Osteocyte (in vitro differentiated cells): ENCODE measurements at places on chromosomes 4 and X. TPM values are rescaled to one million over a fixed set of nuclear protein-coding genes. Genes with fewer than 3 reads are reported as not detected.

- DNase-seq = no peak
- no peaks in the 10 kb centered on the region for H3K36me3 ChIP-seq
These were observed 1.6 kb downstream of the LONRF3 start for GRCh38 chrX:118975831-118976598.

GRCh38 chr4:164937576-164938270 lies 39.7 kb downstream of the TRIM61 start:
- H3K27me3 ChIP-seq = peaks cover 11% of the 10 kb centered on the region
- no peak overlapping the region for H3K4me3 ChIP-seq
- H3K4me1 ChIP-seq = no peaks in the 10 kb centered on the region
- DNase-seq = no peak
- no peaks in the 10 kb centered on the region for H3K36me3 ChIP-seq

GRCh38 chr4:127212701-127213100 lies 420.1 kb upstream of the INTU start:
- H3K27me3 ChIP-seq = no peaks in the 10 kb centered on the region
- peaks cover 75% of the 10 kb centered on the region for H3K4me1 ChIP-seq
- peak overlapping the region; percentile 94 for H3K27ac ChIP-seq
- peaks cover 8% of the 10 kb centered on the region for H3K36me3 ChIP-seq

DNA sequence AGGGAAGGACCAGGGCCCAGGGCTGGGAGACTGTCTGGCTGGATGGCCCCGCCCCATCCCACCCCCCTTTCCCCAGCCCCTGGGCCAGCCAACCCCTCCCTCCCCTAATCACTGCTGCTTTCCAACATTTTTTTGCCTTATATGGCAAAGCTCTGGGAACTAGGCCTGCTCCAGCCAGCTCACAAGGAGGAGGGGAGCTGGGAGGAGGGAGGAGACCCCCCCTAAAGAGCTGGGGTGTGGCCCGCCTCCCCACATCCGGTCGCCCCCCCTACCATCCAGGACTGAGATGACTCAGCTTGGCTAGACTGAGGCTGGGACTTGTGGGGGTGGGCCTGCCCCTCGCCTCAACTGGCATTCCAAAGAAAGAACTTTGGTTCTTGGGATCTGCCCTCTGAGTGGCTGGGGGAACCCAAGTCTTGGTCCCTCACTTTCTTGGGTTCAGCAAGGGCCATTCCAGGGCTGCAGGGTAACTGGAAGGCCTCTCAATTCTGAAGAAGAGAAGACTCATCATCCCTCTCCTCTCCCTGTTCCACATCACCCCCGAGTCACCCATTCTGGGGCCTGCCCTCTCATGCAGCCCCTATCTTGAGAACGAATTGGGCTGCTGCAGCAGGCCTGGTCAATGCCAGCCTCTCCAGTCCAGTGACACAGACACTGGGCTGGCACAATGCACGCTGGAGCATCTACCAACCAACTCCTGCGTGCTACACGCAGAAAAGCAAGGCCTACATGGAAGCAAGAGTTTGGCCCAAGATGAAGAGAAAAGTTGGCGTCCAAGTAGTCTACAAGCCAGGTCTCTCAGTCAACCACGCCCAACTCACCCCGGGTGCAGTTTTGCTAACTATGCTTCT lies 4.8 kb downstream of the FLNA start:
- no peaks in the 10 kb centered on the region for H3K27me3 ChIP-seq
- peak; percentile 93 for DNase-seq
- H3K27ac ChIP-seq = peak overlapping the region; percentile 92
- peaks cover 22% of the 10 kb centered on the region for H3K4me1 ChIP-seq

DNA sequence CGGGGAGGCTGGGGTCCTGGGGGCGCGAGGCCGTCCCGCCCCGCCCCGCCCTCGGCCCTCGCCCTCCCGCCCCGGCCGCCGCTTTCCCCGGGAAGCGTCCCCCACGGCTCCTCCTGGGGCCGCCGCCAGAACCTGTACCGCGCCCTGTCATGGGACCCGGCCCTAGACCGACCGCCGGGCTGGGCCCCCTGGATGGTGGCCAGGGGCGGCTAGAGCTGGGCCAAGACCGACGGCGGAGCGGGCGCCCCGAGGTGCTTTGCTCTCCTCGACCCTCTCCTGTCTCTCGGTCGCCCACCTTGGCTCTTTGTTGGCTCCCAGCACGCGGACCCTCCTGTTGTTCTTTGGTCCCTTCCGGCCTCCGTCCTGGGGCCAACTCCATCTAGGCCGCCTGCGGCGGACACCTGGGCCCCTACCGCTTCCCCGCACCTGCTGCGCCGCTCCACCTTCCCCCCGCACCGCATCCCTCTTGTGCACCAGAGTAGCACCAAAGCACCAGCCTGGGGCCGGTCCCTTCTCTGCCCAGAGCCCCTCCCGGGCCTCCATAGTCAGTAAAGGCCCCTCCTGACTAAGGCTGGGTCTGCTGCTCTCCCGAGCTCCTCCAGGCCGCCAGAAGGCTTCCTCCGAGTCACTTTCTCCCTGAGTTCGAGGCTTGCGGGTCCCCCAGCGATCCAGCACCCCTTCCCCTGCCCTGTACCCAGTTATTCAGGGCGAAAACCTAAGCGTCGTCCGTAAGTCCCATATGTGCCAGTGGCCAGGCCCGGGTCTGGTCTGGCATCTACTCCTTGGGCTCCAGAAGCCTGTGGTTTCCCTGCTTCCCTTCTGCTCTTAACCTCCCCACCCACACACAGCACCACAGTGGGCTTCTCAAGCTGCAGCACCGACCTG lies 587 bp downstream of the TACC3 start:
- H3K36me3 ChIP-seq = peaks cover 3% of the 10 kb centered on the region
- H3K27me3 ChIP-seq = no peaks in the 10 kb centered on the region
- DNase-seq = no peak

- no peak overlapping the region for H3K4me3 ChIP-seq
- no peak for DNase-seq
- no peak overlapping the region for H3K27ac ChIP-seq
- H3K4me1 ChIP-seq = no peaks in the 10 kb centered on the region
- no peaks in the 10 kb centered on the region for H3K36me3 ChIP-seq
These were observed 142.3 kb upstream of the F9 start for GRCh38 chrX:139388254-139388653.

DNA sequence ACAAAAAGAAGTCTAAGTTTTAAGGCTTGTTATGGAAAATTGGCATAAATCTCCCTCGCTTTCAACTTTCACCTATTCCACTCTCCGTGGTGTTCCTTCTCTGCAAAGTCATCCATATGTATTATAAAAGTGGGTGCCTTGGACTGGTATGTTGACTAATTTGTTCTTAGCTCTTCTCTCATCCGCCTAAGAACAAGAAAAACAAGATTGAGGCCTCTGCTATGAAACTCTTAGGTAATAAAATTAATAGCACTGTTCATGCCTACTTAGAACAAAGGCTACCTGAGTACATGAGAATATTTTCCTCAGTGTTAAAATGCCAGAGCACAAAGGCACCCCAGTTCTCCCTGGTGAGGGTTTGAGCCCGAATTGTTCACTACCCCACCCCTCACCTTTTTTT lies 1.3 kb downstream of the CNGA1 start:
- no peak overlapping the region for H3K4me3 ChIP-seq
- peaks cover 11% of the 10 kb centered on the region for H3K4me1 ChIP-seq
- no peaks in the 10 kb centered on the region for H3K36me3 ChIP-seq
- no peak overlapping the region for H3K27ac ChIP-seq
- peaks cover 44% of the 10 kb centered on the region for H3K27me3 ChIP-seq

- no peak overlapping the region for H3K4me3 ChIP-seq
- H3K27me3 ChIP-seq = peaks cover 4% of the 10 kb centered on the region
- H3K4me1 ChIP-seq = peaks cover 14% of the 10 kb centered on the region
- H3K36me3 ChIP-seq = no peaks in the 10 kb centered on the region
- no peak overlapping the region for H3K27ac ChIP-seq
These were observed 42.4 kb upstream of the ATP6AP2 start for GRCh38 chrX:40538406-40538805.

- H3K4me3 ChIP-seq = no peak overlapping the region
- H3K27ac ChIP-seq = no peak overlapping the region
- peaks cover 20% of the 10 kb centered on the region for H3K27me3 ChIP-seq
- no peaks in the 10 kb centered on the region for H3K4me1 ChIP-seq
- DNase-seq = no peak
These were observed 8.0 kb downstream of the SLC7A3 start for GRCh38 chrX:70922774-70923473.

GRCh38 chrX:16202943-16203342 lies 35.7 kb downstream of the MAGEB17 start:
- no peaks in the 10 kb centered on the region for H3K36me3 ChIP-seq
- peaks cover 3% of the 10 kb centered on the region for H3K27me3 ChIP-seq
- no peak overlapping the region for H3K4me3 ChIP-seq
- no peaks in the 10 kb centered on the region for H3K4me1 ChIP-seq
- no peak overlapping the region for H3K27ac ChIP-seq

GRCh38 chr4:59973492-59973891 lies 1226.6 kb upstream of the ADGRL3 start:
- no peaks in the 10 kb centered on the region for H3K27me3 ChIP-seq
- no peak overlapping the region for H3K27ac ChIP-seq
- H3K4me3 ChIP-seq = no peak overlapping the region
- no peak for DNase-seq

DNA sequence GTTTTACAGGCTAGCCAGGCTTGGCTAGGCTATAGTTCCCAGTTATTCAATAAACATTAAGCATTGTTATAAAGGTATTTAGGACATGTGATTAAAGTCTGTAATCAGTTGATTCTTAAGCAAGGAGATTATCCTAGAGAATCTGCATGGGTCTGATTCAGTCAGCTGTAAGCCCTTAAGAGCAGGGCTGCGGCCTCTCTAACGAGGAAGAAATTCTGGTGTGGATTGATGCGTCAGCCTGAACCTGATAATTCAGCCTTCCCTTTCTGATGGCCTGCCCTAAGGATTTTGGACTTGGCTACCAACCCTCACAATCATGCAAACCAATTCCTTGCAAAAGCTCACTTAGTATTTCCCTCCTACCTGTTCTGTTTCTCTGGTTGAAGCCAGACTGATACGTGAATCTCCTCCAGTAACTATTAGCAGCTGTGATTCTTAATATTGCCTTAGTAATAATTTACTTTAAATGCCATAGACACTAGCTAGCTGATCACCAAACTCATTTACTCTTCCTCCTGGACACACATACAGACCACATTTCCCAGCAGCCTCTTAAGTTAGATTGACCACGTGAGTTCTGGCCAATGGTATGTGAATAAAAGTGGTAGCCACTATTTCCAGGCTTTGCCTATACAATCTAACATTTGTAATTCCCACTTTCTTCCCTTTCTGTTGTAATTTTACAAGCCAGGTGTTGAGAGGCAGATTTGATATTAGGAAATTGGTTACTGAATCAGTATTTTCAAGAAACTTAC lies 678.0 kb upstream of the INTU start:
- no peak for DNase-seq
- no peak overlapping the region for H3K27ac ChIP-seq
- H3K27me3 ChIP-seq = no peaks in the 10 kb centered on the region
- H3K4me3 ChIP-seq = no peak overlapping the region
- no peaks in the 10 kb centered on the region for H3K36me3 ChIP-seq
- peaks cover 11% of the 10 kb centered on the region for H3K4me1 ChIP-seq

GRCh38 chr4:174265916-174266315 lies 17.6 kb downstream of the FBXO8 start:
- H3K36me3 ChIP-seq = peaks cover 4% of the 10 kb centered on the region
- H3K4me3 ChIP-seq = no peak overlapping the region
- DNase-seq = no peak
- H3K27me3 ChIP-seq = no peaks in the 10 kb centered on the region
- H3K27ac ChIP-seq = no peak overlapping the region
- H3K4me1 ChIP-seq = no peaks in the 10 kb centered on the region

- H3K36me3 ChIP-seq = no peaks in the 10 kb centered on the region
- H3K4me3 ChIP-seq = no peak overlapping the region
- H3K4me1 ChIP-seq = no peaks in the 10 kb centered on the region
- no peak for DNase-seq
These were observed 34.5 kb downstream of the GALNTL6 start for GRCh38 chr4:171847751-171848150.

GRCh38 chr4:20288846-20289512 lies 37.3 kb downstream of the SLIT2 start:
- DNase-seq = no peak
- H3K27ac ChIP-seq = peak overlapping the region; percentile 17
- no peaks in the 10 kb centered on the region for H3K36me3 ChIP-seq
- H3K27me3 ChIP-seq = no peaks in the 10 kb centered on the region

DNA sequence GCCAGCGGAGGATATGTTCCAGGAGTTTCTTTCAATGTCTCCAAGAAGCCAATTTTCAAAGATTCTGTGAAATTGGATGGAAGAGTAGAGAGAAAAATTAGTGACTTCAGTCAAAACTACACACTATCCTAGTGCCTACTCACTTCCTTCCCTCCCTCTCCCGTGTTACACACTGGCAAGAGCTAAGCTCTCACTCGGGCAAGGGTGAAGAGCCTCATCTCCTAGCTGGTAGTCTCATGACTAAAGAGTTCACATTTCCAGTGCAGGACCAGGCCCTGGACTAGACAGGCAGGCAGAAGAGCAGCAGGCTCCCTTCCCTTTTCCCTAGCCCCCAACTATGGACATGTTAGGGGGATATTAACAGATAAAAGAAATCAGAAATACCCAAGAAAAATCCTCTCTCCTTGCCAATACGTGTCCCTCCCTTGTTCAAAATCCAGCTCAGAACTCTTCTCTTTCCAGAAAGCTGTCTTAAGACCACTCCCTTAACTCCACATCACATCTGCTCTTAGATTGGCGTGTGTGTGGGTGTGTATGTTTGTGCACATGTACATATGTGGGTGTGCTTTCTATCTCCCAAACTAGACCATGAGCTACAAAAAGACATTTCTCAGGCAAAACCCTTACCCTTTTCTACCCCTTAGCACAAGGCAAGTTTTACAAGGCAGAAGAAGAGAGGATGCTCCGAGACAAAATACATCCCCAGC lies 29.9 kb downstream of the ZDHHC9 start:
- no peaks in the 10 kb centered on the region for H3K27me3 ChIP-seq
- H3K4me3 ChIP-seq = no peak overlapping the region
- no peak for DNase-seq
- H3K27ac ChIP-seq = no peak overlapping the region

- no peak for DNase-seq
- no peak overlapping the region for H3K4me3 ChIP-seq
- no peak overlapping the region for H3K27ac ChIP-seq
- no peaks in the 10 kb centered on the region for H3K4me1 ChIP-seq
- H3K27me3 ChIP-seq = peaks cover 4% of the 10 kb centered on the region
- no peaks in the 10 kb centered on the region for H3K36me3 ChIP-seq
These were observed 60.2 kb upstream of the MAOA start for GRCh38 chrX:43595931-43596330.

DNA sequence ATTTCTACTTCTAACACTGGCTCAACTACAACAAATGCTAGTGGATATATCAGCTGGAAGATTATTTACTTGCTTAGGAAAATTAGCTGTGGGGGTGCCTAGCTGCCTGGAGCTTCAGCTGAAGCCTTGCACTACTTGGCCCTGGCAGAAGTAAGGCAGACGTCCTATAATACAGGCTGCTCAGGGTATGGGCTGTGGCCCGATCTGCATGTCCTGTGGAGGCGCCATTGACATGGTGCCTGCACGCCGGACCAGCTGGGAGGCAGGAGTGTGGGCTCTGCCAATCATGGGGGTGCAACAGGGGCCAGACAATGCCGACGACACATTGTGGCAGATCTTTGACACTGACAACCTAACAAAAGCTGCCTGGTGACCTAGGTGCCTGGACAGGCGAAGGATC lies 31.6 kb upstream of the UCP1 start:
- H3K4me3 ChIP-seq = no peak overlapping the region
- DNase-seq = no peak
- H3K27ac ChIP-seq = no peak overlapping the region
- peaks cover 32% of the 10 kb centered on the region for H3K27me3 ChIP-seq

- H3K36me3 ChIP-seq = no peaks in the 10 kb centered on the region
- H3K4me1 ChIP-seq = no peaks in the 10 kb centered on the region
- no peak for DNase-seq
These were observed 88.6 kb upstream of the PRPS2 start for GRCh38 chrX:12702509-12703091.

- H3K4me1 ChIP-seq = peaks cover 20% of the 10 kb centered on the region
- no peak overlapping the region for H3K4me3 ChIP-seq
- peaks cover 1% of the 10 kb centered on the region for H3K36me3 ChIP-seq
- H3K27me3 ChIP-seq = no peaks in the 10 kb centered on the region
These were observed 231.5 kb downstream of the TRIML1 start for GRCh38 chr4:188370777-188371176.

Gene FAM47E
- total RNA-seq = 0.55 and 0.70 TPM in 2 replicates

Gene MAGEA8
- total RNA-seq = not detected in 2 replicates

Gene PLS3
- total RNA-seq = 530 and 547 TPM in 2 replicates
